Dorsolateral prefrontal cortex (tissue), 122 donors: ENCODE measurements at places on chromosomes 11 and 22.
A peak's percentile ranks its signal among the peaks of the same experiment; 100 is the strongest.

DNA sequence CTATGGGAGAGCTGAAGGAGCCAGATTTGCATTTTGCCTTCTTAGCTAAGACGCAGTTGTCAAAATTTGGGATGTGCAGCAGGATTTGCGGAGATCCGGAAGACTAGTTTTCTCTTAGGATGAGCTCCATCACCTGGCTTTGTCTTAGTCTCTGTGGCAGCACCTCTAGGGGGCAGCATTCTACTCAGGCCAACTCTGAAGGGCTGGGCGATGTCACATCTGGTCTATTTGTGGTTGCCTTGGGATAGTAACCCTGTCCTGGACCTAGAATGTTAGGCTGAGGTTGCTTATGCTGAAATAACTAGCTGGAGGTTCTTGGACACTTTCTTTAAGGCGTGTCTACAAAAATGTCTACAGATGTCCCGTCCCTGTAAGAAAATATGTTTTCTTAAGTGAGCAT, 116.2 kb downstream of the FAT3 start:
- no peak for DNase-seq

GRCh38 chr11:121938076-121938475, 177.9 kb downstream of the BLID start:
- no peak for DNase-seq

DNA sequence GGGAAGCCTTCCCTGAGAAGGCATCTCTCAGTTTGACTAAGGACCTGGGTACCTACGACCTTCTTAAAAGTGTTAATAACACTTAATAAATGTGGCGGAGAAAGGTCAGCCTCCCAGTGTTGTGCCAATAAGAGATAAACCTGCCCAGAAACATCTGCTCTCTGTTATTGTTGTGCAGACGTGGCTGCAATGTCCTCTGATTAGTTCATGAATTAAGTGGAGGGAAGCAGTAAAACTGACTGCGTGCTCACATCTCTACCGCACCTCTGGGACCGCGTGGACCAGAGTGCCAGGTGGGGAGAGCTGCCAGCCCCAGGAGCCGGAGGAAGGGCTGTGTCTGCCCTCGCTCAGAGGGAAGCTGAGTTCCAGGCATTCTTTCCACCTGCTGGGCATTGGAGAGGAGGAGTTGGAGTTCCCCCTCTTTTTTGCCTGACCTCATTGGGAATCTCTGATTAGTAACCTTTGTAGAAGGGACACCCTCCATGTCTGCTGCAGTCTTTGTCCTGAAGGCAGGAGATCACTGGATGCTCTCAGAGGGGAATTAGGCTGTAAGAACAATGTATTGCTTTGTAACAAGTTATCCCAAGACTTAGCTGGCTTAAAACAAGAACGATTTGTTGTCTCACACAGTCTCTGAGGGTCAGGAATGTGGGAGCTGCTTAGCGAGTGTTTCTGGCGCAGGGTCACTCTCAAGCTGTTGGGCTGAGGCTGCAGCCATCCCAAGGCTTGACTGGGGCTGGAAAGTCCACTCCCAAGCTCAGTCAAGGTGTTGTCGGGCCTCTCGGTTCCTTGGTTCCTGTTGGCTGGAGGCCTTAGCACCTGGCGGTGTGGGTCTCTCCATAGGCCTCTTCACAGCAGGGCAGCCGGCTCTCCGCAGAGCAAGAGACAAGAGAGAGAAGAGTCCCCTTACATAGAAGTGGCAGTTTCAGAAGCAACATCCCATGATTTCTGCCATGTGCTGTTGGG, 247.6 kb upstream of the TBCEL start:
- no peak for DNase-seq

GRCh38 chr11:76234416-76235232, 28.3 kb upstream of the WNT11 start:
- peak; percentile 62 for DNase-seq

- DNase-seq, result no peak
Observed at GRCh38 chr22:17831501-17832251, 57.4 kb upstream of the BID start.

- no peak for DNase-seq
Observed at GRCh38 chr11:65316227-65317024, 1.8 kb downstream of the CDC42EP2 start.

GRCh38 chr22:45768490-45768889, 96.9 kb downstream of the ATXN10 start:
- DNase-seq, result no peak

- no peak for DNase-seq
Observed at GRCh38 chr11:73783483-73784020, 4.1 kb upstream of the MRPL48 start.

GRCh38 chr11:119263352-119263940, 53.5 kb downstream of the MCAM start:
- no peak for DNase-seq

- no peak for DNase-seq
Observed at GRCh38 chr11:88383447-88383846, 45.9 kb upstream of the CTSC start.

DNA sequence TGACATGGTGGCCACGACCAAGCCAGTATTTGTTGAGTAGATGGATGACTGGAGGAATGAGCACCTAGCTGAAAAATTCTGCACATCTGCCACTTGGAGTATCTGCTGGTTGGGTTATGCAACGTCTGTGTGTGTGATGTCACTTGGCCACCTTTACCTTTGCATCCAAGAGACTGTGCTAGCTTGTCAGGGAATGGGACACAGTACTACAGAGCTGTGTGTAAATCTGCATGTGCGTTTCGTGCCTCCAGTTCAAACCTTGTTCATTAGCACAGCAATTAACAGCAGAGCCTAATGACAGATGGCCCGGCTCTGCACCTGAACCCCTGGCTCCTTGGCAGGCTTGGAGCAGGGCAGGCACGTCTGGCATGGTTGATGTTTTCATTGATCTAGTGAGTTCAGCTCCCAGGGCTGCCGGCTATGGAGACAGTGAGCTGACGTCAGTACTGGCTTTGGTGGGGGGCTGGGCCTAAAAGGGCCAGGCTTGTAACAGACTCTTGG, 188.4 kb upstream of the NAV2 start:
- DNase-seq, result peak; percentile 70

GRCh38 chr11:70365544-70365927, 32.8 kb upstream of the CTTN start:
- no peak for DNase-seq

DNA sequence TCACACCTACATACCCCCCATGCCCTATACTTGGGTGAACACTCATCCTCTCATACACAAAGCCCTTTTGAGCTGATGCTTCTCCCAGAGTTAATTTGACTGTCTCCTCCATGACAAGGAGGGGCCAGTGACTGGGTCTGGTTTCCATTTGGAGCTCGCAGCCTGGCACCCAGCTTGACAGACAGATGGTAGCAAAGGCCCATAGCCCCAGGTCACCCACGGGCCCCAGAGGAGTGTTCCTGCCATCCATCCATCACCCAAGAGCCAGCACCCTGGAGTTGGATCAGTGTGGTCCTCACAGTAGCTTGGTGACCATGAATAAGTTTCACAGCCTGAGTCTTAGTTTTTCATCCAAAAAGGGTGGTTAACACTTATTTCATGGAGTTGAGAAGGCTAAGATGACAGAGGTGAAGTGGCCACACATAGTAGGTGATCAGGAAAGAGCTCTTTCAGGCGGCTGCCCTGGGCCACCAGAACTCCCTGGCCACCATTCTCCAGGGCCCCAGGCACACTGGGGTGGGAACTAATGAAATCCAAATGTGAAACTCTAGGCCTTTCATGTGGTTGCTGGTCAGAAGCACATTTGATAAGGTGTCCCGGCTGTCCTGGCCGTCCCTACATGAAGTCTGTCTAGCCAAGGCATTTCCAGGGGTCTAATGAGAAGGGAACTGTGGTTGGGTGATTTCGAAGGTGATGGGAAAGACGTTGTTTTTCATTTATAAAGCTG, 42.4 kb downstream of the LIF start:
- DNase-seq, result no peak
